Large intestine (tissue), 12 donors: ENCODE measurements at places on chromosomes 5 and 9.

DNA sequence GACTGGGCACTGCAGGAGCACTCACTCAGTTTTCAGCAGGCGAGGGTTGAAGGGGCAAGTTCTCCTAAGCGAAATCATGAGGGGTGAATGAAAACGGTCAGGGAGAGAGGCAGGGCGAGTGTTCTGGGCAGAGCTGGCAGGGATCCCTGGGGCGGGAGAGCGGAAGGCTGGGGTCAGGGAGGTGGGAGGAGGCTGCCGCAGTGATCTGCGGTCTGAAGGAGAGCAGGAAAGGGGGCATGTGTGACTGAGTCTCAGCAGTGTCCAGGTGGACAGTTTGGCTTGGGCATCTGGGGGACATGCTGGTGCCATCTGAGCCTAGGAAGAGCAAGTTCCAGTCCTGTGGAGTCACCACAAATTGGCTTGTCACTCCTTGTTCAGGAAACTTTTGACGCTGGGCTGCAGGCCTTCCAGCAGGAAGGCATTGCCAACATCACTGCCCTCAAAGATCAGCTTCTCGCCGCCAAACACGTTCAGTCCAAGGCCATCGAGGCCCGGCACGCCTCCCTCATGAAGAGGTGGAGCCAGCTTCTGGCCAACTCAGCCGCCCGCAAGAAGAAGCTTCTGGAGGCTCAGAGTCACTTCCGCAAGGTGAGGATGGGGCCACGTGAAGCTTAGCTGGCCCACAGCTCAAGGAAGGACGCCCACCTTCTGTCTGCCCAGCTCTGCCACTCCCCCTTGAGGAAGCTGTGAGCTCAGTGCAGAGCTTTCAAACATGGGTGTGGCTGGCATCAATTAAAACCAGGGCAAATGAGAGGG lies 31.1 kb downstream of the DYNC2I2 start:
- no peak for DNase-seq

DNA sequence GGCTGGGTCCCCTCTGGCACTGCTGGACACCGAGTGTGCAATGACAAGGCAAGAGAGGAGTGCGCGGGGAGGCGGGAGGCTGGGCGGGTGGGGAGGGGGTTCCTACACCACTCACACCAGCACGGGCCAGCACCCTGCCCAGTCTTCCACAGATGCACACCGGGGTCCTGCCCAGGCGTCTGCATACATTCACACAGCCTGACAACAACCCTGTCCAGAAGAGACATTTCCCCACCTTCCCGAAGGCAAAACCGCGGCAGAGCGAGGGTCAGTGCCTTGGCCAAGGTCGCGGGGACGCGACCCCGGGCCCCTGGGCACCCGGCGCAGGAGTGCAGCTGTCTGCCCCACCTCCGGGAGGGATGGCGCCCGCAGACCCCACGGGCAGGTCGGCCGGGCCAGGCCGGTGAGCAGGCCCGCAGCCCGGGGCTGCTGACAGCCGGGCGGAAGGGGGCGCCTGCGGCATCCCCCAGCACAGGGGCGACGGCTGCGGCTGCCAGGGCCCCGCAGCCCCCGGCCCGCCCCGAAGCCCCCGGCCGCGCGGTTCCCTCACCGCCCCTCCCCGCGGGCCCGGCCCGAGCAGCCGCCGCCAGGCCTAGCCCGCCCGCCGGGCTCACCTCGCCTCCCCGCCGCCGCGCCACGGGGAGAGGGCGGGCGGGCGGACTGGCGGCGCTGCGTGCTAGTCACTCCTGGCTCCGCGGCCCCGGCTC lies 496 bp downstream of the MAPK9 start:
- DNase-seq = peak; percentile 12

DNA sequence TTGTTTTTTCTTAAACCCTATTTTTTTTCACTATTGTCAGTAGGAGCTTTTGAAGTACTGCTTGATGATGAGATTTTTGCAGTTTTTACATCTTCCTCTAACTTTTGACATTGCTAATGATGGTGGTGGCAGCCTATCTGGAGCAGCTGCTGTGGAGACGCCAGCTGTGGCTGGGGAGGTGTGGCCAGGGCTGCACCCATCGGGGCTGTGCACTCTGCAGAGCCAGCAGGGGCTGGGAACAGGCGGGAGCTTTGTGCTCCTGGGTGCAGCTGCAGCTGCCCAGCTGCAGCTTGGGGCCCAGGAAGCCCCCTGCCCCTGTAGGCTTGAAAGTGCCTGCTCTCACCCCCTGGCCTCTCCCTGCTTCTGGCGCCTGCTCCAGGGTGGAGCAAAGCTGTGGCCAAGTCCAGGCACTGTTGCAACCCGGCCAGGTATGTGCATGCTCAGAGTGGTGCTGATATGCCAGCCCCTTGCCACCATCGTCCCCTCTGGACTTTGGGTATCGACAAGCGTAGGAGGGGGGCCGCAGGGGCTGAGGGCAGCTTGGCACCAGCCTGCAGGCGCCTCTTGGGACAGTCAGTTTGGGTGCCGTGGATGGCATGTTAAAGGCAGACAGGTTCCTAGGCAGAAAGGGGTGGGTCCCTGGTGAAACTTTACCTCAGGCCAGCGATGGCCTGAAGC lies 39.2 kb downstream of the FER start:
- DNase-seq = no peak

- DNase-seq = no peak
Measured at GRCh38 chr5:159787837-159788236, 128.4 kb upstream of the ADRA1B start.

DNA sequence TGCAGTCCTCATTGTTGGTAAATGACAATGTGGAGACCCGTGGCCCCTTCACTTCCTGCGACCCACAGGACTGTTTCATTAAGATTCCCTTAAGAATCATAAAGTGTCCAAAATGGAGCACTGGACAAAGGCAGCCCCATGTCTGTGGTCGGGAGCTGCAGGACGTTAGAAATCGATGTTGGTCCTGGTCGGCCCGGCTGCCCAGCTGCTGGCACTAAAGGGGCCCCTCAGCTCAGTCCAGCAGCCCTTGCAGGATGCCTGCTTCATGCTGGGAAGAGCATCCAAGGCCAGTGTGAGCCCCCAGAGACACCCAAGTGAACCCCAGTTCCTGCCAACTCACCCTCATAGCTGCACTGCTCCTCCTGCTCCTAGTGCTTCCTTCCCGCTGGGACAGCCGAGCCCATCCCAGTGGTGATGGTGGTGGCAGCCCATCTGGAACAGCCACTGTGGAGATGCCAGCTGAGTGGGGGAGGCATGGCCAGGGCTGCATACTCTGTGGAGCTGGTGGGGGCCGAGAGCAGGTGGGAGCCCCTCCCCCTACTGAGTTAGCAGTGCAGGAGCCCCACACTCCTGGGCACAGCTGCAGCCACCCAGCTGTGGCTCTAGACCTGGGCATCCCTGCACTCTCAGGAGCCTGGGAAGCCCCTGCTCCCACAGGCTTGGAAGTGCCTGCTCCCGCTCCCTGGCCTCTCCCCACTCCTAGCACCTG lies 168.0 kb upstream of the IRX2 start:
- no peak for DNase-seq

GRCh38 chr9:112112519-112112918 lies 62.6 kb downstream of the SUSD1 start:
- no peak for DNase-seq
